Cortex of kidney (tissue), 1 donor: ENCODE measurements at places on chromosomes 12 and 14.

GRCh38 chr12:118098401-118098800 lies 5.4 kb downstream of the VSIG10 start:
- DNase-seq, result no peak

DNA sequence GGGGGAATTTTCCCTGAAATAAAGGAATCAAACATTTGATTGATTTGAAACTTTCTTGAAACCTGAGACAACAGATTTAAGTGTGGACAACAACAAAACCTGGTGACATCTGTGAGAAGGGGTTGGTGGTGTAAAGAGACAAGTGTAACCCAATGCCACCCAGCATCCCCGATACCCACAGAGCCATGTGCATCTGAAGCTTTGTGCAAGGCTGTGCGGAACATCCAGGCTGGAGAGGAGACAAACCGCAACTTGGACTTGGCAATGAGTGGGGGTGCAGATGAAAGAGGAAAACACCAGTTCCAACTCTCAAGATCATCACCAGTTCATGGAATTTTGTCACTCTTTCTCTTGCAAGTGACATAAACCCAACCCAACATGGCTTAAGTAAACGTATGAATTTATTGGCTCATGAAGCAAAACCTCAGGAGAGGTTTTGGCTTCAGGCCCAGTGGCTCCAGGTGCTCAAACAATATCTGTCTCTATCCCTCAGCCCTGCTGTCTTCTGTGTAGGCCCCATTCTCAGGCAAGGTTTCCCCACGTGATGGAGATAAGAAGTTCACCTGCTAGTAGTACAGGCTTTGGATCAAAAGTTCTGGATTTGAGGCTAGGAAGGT lies 55.2 kb upstream of the NTF3 start:
- DNase-seq, result no peak

DNA sequence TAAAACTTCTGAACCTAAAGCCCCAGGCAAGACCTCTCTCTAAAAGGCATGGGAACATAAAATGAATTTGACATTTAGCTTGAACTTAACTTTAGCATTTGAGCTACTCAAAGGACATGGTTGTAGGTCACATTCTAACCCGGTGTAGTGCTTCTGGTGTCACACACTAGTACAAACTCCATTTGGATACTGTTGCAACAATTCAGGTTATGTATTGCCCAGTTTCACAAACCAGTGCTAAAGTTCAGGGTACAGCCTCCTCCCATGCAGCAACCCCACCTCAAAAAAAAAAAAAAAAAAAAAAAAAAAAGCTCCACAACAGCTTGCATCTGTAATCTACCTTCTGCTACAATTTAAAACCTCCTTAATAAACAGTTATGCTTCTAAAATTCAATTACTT lies 7.8 kb downstream of the PPTC7 start:
- no peak for DNase-seq

GRCh38 chr14:65301862-65302539 lies 110.5 kb upstream of the FUT8 start:
- DNase-seq, result no peak

DNA sequence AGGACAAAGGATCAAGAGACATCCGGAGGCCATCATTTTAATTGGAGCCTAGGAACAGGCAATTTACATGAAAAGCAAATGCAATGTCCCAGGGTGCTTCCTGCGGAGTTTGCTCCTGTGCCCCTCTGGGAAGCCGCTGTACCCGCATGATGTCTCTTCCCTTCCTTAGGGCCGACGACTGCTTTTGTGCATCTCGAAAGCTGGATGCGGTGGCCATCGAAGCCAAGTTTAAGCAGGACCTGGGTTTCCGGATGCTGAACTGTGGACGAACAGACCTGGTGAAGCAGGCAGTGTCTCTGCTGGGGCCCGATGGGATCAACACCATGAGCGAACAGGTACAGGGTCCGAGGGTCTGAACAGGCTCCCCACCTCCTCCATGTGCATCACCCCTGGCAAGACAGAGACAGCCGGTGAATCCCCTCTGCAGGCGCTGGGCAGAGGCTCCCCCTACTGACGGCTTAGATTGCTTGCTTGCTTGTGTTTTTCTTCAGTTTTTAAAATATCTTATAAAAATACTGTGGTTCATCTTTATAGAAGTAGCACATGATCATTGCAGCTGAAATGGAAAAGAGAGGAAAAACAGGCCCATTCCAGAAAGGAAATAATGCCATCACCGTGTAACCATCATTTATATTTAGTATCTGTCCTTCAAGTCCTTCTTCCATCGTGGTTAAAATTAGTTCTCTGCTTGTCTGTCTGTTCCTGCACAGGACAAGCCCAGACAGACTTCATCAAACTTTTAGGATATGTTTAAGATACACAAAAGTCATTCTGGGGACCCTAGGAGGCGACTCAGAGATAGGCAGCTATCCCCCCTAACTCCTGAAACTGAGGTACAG lies 75.4 kb upstream of the PWP1 start:
- DNase-seq, result no peak

DNA sequence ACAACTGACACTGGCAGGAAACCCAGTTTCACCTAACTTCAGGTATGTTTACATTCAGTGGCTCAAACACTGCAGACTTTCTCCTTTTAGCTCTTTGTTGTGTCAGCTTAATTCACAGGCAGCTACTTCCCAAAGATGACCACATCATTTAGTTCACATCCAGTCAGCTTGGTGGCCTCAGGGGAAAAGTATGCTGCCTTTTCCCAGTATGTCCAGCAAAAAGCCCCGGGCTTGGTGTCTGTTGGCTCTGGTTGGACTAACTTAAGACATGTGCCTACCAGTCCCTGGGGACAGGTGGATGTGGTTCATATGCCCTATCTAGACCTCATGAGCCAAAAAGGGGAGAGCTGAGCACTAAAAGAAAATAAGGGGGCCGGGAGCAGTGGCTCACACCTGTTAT lies 56.4 kb downstream of the GOLGA5 start:
- no peak for DNase-seq

DNA sequence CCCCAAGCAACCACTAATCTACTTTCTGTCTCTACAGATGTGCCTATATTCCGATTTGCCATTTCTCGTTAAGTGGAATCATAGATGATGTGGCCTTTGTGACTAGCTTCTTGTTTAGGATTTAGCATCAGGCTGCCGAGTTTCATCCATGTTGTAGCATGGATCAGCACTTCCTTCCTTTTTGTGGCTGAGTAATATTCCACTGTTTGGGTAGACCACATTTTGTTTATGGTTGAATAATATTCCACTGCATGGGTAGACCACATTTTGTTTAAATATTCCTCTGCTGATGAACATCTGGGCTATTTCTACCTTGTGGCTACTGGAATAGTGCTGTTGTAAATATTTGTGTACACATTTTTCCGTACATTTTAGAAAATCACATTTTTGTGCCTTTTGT lies 36.4 kb downstream of the SPRING1 start:
- DNase-seq, result no peak

- DNase-seq, result no peak
Observed at GRCh38 chr14:91114079-91115065, 499 bp downstream of the DGLUCY start.

DNA sequence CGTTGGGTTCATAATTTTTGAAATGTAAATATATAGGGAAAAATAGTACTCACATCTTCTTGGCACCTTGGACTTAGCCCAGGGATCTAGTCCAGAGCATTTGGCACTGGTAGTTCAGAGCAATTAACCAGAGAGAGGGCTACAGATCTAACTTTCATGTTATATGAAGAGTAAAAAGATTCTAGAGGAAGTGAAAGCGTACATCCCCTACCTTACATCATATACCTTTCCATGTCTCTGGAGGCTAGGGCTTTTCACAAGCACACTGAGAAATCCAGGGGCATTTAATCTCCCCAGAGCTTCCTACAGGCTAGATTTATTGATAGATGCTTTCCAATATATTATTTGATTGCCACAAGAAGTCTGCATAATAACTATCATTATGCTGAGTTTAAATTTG lies 687.5 kb upstream of the FBXO33 start:
- DNase-seq, result no peak

DNA sequence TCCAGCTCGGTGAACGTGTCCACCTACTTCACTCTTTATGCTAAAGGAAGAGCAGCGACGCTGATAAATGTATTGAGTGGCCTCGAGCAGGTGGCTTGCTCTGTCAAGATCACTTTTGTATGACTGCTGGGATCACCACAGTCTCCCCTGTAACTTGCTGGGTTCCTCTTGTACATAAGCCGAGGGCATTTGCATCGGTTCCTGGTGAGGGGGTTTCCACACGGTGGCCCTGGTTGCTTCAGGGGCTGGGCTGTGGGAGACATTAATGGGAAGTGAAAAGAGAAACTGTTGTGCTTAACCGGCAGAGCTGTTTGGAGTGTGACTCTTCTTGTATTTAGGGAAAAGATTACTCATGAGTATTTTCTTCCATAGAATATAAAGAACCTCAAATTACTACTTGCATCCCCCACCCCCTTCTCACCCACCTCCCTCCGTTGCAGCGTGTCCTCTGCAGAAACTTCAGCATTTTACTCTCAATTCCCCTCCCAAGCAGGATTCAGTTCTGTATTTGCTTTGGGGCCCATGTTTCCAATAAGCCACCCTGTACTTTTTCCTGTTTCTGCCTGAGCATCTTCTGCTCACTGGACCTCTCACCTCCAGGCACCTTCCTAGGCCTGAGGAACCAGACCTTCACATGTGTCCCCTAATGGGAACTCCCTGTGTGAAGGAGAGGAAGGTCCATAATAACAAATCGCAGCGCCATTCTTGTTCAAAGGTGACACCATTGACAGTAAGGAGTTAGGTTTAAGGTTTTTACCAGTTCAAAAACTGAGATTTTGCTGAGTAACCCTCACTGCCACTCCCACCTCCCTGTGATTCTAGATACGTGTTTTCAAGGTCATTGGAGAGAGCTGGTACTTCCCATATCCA lies 187.0 kb downstream of the ETV6 start:
- DNase-seq, result no peak

GRCh38 chr12:43428088-43428600 lies 123.9 kb downstream of the ADAMTS20 start:
- no peak for DNase-seq

DNA sequence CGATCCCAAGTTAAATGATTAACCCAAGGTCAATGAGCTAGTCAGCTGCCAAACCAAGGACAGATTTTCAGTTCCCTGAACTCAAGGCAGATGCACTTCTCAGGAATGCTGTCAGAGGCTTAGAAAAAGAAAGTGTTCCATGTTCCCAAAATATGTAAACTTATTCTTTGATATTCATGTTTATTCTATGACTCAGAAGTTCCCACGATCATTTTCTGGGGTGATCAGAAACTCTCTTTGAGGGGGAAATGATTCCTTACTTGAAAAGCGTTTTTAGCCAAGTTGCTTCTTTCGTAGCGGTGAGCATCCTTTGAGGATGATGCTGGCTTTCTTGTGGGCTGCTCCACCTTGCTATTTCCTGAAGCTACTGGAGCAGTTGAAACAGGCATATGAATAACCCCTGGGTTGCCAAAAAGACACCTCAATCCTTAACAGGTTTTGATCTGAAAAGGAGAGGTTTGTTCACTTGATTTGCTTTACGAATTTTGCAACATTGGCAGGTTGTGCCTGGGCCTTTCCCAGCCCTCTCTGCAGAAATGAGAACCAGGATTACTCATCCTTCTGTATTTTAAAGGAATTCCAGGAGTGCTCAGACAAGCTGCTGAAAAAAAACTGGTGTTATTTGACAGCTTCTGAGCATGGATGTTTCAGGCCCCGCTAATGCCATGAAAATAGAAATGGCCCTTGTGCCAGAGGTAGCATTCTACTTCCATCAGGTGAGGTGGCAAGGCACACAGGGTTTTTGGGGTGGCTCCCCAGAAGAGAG lies 121.4 kb upstream of the HIF1A start:
- DNase-seq, result no peak

DNA sequence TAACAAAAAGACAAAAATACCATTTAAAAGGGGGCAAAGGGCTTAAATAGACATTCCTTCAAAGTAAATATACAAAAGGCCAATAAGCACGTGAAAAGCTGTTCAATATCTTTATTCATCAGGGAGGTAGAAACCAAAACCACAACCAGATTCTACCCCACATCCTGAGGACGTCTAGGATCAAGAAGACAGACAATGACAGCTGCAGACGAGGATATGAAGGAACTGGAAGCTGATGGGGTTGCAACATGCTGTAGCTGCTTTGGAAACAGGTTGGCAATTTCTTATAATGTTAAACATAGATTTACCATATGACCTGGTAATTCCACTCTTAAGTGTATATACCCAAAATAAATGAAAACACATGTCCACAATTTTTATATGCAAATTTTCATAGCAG lies 85.1 kb upstream of the C14orf180 start:
- no peak for DNase-seq

GRCh38 chr12:54415221-54415929 lies 3.7 kb downstream of the ITGA5 start:
- no peak for DNase-seq

DNA sequence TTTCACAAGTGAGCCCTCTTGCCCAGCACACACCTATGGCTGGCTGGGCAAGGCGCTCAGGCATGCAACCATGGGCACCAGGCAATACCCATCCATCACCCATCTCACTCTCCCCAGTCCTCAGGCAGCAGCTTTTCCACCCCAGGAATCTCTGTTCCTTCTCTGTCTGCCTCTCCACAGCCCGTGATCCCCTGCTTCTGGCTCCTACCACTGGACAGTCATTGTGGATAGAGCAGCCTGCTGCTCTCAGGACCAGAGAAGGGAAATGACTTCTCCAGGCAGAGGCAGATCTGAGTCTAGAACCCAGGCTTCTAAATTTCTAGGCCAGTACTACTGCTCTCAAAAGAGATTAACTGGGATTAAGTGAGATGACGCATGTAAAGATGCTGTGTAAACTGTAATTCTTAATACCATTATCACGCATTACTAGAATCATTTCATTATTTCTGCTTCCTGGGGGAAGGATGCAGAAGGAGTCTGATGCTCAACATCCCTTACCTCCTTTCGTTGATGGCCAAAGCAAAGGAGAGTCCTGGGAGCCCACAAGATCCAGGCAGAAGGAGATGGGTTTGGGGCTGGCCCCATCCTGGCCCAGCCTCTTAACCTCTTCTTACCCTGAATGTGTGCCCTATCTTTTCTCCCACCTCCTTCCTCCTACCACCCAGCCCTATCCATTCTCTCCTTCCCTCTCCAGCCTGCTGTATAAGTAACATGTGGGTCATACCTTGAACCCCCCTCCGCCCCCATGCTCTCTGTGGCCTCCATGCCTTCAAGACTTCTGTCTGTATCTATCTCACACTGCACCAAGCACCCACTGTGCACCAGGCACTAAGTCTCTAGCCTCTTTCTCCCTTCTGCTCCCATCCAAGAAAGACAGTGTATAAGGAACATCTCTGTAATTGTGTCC lies 4.8 kb upstream of the AQP5 start:
- no peak for DNase-seq

- no peak for DNase-seq
Observed at GRCh38 chr12:103505371-103506236, 9.8 kb upstream of the C12orf42 start.
